Left renal pelvis (tissue), 4 donors: ENCODE measurements at places on chromosomes 13 and 19. TPM values are rescaled to one million over a fixed set of nuclear protein-coding genes. Genes with fewer than 3 reads are reported as not detected.

GRCh38 chr19:10691883-10692282, 9.4 kb upstream of the QTRT1 start:
- DNase-seq: no peak

DNA sequence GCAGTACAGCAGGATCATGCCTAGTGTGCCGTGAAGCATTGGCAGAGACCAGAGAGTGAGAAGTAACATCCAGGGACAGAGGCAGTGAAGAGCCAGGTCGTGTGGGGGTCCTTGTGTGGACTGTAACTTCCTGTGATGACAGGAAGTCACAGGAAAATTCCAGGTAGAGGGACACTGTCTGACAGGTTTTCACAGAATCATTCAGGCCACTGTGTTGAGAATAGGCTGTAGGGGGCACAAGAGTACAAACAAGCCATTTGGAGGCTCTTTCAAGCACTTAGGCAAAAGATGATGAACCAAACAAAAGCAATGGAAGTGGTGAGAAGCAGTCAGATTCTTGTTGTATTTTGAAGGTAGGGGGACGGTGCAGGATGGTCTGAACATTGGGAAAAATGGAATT, 46.4 kb downstream of the N4BP2L1 start:
- peak; percentile 12 for DNase-seq

DNA sequence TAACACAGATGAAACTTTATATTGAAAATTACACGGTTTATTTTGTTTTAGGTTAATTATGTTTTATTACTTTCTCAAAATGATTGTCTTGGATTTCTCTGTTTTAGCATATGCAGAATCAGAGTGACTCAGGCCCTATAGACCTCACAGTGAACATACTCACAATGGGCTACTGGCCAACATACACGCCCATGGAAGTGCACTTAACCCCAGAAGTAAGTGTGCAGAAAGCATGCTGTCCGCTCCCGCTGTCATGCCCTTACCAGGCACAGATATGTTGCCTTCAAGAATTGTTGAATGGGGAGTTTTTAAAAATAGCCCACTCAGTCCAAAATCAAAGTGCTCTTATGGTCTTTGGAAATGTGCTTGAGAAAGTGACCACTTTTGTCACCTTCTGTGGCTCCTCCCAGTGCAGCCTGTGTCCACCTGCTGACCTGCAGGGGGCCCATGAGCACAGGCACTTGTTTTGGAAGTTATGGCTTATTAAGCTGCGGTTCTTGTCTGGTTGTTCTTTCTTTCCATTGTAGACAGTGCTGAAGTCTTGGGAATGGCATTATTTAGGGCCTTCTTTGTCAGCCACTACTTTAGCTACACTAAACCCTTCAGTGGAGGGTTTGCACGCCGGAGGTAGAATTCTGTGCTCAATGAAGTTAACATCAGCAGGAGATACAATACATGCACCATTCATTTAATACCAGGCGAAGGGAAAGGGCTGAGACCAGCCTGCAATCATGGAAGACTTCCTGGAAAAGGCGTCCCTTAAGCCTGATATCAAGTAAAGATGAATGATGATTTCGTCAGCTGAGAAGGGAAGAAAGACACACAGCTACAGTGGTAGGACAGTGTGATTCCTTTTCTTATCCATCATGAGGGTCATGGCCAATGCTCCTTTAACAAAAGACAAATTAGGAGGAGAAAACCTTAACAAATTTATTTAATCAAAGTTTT, 36.7 kb downstream of the CUL4A start:
- no peak for DNase-seq

Gene TRMT1
- 26.0 TPM for polyA plus RNA-seq

Gene GJA3
- polyA plus RNA-seq: 13.0 TPM

Gene CPAMD8
- polyA plus RNA-seq: 34.3 TPM

DNA sequence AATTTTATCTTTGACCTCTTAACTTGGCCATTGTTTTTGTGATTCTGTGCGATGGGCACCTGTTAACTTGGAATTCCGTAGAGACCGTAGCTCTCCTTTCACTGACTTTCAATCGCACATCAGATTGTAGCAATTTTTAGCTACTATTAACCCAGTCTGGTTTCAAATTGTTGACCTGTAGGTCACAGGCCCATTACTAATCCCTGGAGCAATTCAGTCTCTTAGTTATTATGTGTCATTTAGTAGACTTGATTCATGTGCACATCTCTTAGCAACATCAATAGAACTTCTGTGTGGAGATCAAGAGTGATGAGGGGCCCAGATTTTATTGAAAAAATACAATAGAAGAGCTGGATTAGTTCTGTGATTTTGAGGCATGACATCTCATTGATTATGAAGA, 549.6 kb upstream of the SLC10A2 start:
- no peak for DNase-seq

- DNase-seq: no peak
These were observed 16.3 kb downstream of the CHERP start for GRCh38 chr19:16525751-16526481.

- no peak for DNase-seq
These were observed 7.7 kb upstream of the TMEM161A start for GRCh38 chr19:19145684-19146608.

- DNase-seq: no peak
These were observed 247.9 kb upstream of the HTR2A start for GRCh38 chr13:47144782-47145181.

GRCh38 chr13:36531746-36532486, 99.6 kb downstream of the CCNA1 start:
- no peak for DNase-seq

DNA sequence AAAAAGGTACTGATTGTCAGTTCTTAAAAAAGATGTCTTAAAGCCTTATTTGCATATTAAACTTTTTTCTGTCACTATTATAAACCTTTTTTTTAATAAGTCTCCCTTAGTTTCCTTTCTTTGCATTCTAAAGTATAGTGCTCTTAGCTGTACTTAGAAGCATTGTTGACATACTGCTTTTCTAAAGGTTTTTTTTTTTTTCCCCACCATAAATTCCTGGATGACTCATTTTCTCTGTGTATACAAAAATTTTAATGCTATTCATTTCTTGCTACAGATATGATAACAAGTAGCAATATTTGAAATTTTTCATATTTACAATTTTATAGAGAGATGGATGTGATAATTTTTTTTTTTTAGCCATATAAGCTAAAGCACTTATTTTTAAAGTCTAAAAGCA, 43.5 kb downstream of the METTL21C start:
- no peak for DNase-seq

Gene TEX26
- polyA plus RNA-seq: 0.81 TPM

Gene CLIP3
- polyA plus RNA-seq: 60.3 TPM

Gene LILRA1
- 0.46 TPM for polyA plus RNA-seq

DNA sequence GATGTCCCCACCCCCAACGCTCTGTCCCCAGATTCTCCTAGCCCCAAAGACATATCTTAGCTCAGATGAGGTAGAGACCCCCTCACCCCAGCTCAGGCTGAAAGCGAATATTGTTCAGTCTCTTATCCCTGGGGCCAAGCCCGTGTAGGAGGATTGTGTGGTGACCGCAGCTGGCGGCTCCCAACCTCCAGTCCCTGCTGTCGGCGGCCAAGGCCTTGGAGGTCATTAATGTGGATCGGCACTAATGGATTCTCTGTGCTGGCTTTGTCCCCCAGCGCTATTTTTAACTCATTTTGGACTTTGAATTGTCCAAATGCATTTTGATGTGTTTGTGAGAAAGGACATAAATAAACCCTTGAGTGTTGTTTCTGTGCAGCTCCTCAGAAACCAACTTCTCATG, 124.2 kb downstream of the UQCRFS1 start:
- DNase-seq: no peak

GRCh38 chr19:33280351-33280921, 21.9 kb downstream of the CEBPA start:
- DNase-seq: no peak

Gene ZNF583
- 10.3 TPM for polyA plus RNA-seq

DNA sequence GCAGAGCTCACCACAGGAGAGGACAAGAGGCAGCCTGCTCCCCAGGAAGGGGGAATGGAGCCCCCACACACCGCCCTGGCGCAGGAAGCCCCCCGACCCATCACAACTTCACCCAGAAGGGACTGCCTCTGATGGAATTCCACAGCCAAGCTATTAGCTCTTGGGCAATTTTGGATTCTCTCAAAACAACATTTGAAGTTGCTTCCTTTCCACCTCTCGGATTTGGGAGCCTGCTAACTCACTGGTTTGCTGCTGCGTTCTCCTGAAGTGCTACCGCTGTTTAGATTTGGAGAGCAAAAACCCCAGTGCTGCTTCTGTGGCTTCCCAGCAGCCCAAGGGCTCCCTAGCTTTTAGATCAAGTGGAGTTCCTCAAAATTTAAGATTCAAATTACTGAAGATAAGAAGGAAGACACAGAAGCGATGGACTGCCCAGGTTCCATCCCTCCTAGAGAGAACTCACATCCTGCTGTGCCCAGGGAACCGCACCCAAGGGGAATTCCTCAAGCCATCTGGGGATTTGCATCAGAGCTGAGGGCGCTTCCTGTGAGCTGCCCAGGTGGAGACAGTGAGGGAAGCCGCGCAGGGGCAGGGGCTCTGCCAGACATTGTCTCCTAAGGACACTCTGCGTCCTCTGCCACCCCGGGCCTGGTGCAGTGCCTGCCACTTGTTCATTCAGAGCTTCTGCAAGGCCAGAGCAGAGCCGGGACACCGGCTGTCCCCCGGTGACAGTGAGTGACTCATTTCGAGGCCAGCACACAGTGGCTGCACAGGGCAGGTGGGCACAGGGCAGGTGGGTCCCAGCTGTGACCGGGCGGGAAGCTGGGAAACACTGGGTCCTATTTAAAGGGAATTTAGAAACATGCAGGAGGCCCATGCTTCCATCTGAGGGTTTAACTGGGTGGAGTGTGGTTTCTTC, 45.5 kb downstream of the COL4A1 start:
- DNase-seq: no peak

- DNase-seq: no peak
These were observed 15.8 kb downstream of the ADPRHL1 start for GRCh38 chr13:113437408-113438010.

GRCh38 chr19:1076951-1077350, 10.0 kb downstream of the ARHGAP45 start:
- no peak for DNase-seq

- DNase-seq: no peak
These were observed 36.0 kb downstream of the KEAP1 start for GRCh38 chr19:10467104-10467706.

DNA sequence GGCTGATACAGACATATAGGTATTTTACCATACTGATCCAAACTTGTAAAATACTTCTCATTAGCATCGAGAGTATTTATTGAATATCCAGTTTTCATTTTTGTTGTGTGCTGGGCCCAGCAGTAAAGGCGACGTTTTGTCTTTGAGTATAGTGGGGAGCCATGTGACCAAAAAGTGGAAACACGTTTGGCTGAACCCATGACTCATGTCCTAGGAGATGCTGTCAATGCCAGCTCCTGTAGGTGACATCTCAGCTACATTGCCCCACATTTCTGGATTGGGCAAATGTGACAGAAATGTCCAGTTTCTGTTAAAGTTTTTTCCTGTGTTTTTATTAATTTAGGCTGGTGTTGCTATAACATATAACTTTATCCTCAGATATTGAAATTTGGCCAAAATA, 26.1 kb upstream of the GTF3A start:
- DNase-seq: no peak

DNA sequence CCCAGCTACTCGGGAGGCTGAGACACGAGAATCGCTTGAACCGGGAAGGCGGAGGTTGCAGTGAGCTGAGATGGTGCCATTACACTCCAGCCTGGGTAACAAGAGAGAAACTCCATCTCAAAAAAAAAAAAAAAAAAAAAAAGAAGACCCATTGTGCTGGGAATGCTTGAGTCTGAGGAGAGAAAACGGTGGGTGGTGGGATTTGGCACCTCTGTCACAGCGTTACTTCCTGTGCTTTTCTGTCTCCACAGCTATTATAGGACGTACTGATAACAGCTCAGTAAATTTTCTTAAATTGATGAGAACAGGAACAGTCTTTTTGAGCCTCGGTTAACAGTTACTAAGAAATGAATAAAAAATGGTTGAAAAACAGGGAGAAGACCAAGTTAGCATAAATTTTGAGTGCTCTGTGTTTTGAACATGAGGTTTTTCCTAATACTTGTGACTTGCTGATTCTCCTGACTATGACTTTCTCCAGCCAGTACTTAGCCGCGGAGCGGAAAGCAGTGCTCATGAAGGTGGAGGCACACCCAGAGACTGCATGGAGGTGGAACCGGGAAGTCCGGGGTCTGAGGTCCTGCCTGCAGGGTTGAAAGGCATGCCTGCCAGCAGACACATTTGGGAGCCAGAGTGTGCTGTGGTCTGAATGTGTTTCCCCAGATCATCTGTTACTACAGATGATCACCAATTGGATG, 55.3 kb upstream of the TEX29 start:
- no peak for DNase-seq

Gene ZNF429
- polyA plus RNA-seq: 27.8 TPM

- no peak for DNase-seq
These were observed 1.0 kb upstream of the SLC7A10 start for GRCh38 chr19:33226550-33227241.

Gene RFC3
- polyA plus RNA-seq: 25.9 TPM

Gene SLC10A2
- 0.56 TPM for polyA plus RNA-seq

Gene PSG3
- polyA plus RNA-seq: not detected

DNA sequence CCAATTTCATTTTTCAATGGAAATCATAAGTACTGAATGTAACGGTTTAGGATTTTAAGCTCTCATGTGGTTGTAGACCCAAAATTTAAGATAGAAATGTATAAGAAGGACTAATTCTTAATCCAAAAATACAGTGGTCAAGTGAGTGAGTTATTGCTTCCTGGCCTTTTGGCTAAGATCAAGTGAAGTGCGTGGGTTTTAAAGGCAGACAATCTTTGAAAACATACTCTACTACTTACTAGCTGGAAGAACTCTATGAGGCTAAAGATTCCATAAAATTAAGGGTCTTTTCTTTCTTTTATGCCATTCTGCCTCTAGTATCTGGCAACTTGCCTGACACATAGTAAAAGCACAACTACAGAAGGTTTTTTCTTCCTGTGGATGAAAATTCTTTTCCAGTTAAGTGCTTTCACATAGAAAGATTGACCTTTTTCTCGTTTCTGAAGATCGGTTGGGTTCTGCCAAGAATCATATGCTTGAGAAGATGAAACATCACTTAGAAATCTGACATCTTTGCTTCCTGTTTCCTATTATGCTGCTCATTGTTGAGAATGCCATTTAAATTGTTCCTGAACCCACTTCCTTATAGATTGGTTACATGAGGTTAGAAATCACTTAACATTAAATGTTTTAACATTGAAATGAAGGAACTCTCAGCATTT, 26.4 kb upstream of the SCEL start:
- DNase-seq: no peak

- no peak for DNase-seq
These were observed 3.8 kb upstream of the ZNF626 start for GRCh38 chr19:20664901-20665781.
